ENCODE measurements at places on chromosomes 12 and 14. TPM values are rescaled to one million over a fixed set of nuclear protein-coding genes. Genes with fewer than 3 reads are reported as not detected.
A peak's percentile ranks its signal among the peaks of the same experiment; 100 is the strongest.

GRCh38 chr12:72523754-72524153, 251.6 kb downstream of the TRHDE start:
- H3K27ac ChIP-seq: no peak overlapping the region
- no peaks in the 10 kb centered on the region for H3K27me3 ChIP-seq
- no peak for DNase-seq
- H3K4me1 ChIP-seq: no peaks in the 10 kb centered on the region

DNA sequence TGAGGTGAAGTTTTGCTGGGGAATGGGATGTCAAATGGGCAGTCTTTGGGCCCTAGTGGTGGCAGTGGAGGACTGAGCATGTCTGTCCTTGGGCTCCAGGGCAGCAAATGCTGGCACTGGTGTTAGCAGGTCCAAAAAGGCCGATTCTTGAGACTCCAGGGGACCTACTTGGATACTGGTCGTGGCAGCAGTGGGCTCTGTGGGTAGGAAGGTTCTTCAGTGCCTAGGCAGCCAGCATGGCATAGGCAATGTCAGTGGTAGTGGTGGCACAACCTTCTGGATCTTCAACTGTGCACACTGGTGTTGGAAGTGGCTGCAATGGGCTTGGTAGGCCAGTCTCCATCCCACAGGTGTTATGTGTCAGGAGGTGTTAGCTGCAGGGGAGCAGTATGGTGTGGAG, 334.7 kb upstream of the KITLG start:
- H3K27me3 ChIP-seq: no peaks in the 10 kb centered on the region
- H3K4me1 ChIP-seq: no peaks in the 10 kb centered on the region
- H3K36me3 ChIP-seq: no peaks in the 10 kb centered on the region
- H3K4me3 ChIP-seq: no peak overlapping the region
- no peak for DNase-seq
- H3K27ac ChIP-seq: no peak overlapping the region

DNA sequence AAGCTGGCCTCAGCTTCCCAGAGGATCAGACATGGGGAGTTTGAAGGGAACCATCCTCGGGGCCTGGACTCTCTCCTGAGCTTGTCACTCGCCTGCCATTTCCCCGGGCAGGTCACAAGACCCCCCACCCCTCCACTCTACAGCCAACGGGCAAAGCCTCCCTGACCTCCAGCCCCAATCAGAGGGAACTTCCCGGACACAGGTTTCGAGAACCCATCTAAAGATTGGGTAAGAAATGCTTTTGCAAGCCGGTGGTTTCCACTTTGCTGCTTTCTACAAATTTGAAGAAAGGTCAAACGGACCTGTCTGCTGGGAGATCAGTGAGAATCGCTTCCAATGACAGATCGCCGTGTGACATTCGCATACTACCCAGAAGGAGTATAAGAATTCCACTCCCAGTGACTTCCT, 89.6 kb downstream of the SCARB1 start:
- H3K4me3 ChIP-seq: peak overlapping the region; percentile 54
- peak overlapping the region; percentile 68 for H3K27ac ChIP-seq
- DNase-seq: peak; percentile 32

DNA sequence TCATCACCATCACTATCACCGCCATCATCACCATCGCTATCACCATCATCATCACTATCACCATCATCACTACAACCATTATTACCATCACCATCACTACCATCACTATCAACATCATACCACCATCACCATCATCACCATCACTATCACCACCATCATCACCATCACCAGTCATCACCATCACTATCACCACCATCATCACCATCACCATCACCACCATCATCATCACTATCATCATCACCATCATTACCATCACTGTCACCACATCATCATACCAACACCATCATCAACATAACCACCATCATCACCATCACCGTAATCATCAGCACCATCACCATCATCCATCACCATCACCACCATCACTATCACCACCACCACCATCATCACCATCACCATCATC, 213.8 kb downstream of the ALG10 start:
- no peak for DNase-seq
- H3K27me3 ChIP-seq: no peaks in the 10 kb centered on the region
- no peak overlapping the region for H3K4me3 ChIP-seq
- no peaks in the 10 kb centered on the region for H3K36me3 ChIP-seq
- no peak overlapping the region for H3K27ac ChIP-seq

GRCh38 chr12:81081726-81082125, 3.8 kb downstream of the ACSS3 start:
- no peak overlapping the region for H3K27ac ChIP-seq
- DNase-seq: no peak
- no peak overlapping the region for H3K4me3 ChIP-seq
- no peaks in the 10 kb centered on the region for H3K36me3 ChIP-seq
- H3K4me1 ChIP-seq: no peaks in the 10 kb centered on the region

DNA sequence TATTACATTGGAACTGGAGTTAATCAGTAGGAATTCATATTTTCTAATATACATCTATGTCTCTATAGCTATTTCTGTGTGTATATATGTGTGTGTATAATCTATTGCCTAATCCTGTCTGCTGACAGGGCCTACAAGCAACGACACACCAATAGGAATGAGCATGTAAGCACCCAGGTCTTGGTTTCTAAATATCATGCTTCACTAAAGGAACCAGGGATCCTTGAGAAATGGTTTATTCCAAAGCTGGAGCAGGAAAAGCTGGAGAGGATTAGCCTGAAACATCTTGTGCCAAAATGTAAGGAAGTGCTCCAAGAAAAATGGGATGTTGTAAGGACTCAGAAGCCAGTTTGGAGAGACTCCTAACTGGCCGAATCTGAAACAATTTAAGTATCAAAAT, 29.3 kb upstream of the LGALS3 start:
- H3K36me3 ChIP-seq: peaks cover 11% of the 10 kb centered on the region
- peak overlapping the region; percentile 16 for H3K27ac ChIP-seq
- H3K4me1 ChIP-seq: peaks cover 71% of the 10 kb centered on the region
- DNase-seq: no peak
- H3K4me3 ChIP-seq: no peak overlapping the region

DNA sequence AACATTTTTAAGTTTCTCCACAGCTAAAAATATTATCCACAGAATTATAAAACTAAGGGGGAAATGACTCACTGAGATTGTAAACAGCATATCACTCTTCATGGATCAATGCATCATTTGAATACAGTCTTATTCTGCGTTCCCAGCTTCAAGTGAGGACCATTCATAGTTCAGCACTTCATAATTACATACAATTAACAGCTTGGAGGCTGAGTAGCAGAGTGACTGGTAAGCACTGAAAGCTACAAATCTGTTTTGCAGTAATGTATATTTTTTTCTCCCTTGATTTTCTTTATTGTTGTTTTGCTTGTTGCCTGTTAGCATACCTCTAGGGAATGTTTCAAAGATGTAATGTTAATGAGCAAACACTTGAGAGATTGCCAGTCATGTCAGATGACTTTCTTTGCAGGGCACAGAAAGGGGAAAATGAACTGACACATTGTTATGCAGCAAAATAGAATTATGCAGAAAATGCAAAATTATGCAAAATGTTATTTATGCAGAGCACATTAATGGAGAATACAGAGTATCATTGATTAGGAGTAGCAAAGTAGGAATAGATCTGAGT, 138.6 kb downstream of the RPS29 start:
- no peaks in the 10 kb centered on the region for H3K4me1 ChIP-seq
- no peak for DNase-seq
- H3K27ac ChIP-seq: no peak overlapping the region
- H3K36me3 ChIP-seq: no peaks in the 10 kb centered on the region

- H3K4me1 ChIP-seq: peaks cover 10% of the 10 kb centered on the region
- DNase-seq: peak; percentile 46
- no peak overlapping the region for H3K27ac ChIP-seq
- H3K36me3 ChIP-seq: no peaks in the 10 kb centered on the region
- no peak overlapping the region for H3K4me3 ChIP-seq
Observed at GRCh38 chr14:34722723-34723545, 8.5 kb upstream of the CFL2 start.

- no peak for DNase-seq
- H3K27ac ChIP-seq: no peak overlapping the region
- no peak overlapping the region for H3K4me3 ChIP-seq
- no peaks in the 10 kb centered on the region for H3K36me3 ChIP-seq
Observed at GRCh38 chr14:36996133-36996856, 176.1 kb downstream of the SLC25A21 start.

DNA sequence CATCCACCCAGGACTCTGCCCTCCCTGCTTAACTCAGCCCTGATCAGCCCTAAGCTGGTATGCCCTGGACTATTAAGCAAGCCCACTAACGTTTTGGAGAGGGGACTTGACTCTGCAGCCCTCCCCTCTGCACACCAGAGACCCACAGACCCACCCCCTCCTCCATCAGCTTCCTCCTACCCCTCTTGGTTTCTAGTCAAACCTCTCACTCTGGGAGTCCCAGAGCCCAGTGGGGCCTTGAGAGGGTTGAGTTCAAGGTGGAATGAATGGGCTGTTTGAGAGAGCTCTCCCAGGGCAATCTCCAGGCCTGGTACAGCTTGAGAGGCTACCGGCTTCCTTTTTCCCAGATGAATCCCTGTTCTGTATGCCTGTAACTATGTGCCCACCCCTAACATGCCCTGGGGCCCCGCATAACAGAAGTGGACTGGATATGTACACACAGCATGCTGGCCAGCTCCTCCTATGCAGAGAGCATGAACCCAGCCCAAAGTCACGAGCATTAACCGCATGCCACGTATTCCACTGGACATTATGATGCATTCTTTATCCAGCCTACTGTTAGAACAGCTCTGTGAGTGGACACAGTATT, 43.6 kb downstream of the IRF2BPL start:
- peaks cover 19% of the 10 kb centered on the region for H3K4me1 ChIP-seq
- H3K4me3 ChIP-seq: no peak overlapping the region
- peaks cover 17% of the 10 kb centered on the region for H3K27me3 ChIP-seq
- DNase-seq: no peak
- H3K36me3 ChIP-seq: peaks cover 10% of the 10 kb centered on the region

DNA sequence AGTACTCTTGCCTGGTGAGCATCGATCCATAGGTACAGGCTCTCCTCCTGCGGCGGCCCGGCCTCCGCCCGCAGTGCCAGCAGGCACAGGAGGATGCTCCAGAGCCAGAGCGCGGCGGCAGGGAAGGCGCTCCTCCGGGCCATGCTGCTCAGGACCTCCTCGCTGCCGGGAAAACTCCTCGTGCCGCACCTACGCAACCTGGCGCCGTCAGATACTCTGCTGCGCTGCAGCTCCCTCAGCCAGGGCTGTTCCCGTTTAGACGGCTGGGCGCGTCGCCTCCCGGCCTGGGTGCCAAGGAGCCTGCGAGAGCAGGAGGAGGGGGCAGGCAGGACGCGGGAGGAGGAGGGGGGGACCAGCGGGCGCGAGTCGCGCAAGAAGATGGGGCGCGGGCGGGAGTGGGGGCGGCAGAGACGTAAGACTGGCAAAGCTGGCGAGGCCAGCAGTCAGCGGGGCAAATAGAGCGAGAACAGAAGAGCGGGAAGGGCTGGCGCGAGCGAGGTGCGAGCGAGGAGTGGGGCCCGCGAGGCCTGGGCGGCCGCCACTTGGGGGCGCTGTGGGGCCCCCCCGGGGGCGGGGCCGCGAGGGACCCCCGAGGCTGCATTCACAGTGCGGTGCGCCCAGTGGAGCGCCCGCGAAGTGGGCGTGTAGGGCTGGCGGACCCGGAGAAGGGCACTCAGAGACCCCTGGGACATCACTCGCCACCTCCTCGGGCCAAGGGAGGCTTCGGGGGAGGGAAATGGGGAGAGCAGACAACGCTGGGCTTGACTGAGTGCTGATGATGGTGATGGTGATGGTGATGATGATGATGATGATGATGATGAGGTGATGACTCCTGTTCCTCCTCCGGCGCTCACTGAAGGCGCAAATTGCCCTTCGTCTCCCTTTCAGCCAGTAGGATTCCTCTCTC, at the start of gene WIF1:
WIF1 (minus strand) TSS at position 257 of the 907 bp plus-strand sequence; CDS start at position 143, 114 bp downstream.
- peaks cover 35% of the 10 kb centered on the region for H3K27me3 ChIP-seq
- H3K4me3 ChIP-seq: no peak within 1 kb of the TSS
- DNase-seq: no peak

GRCh38 chr12:67669217-67669933, 20.8 kb downstream of the DYRK2 start:
- H3K36me3 ChIP-seq: peaks cover 23% of the 10 kb centered on the region
- H3K4me1 ChIP-seq: peaks cover 3% of the 10 kb centered on the region
- H3K27ac ChIP-seq: no peak overlapping the region
- DNase-seq: no peak
- H3K4me3 ChIP-seq: no peak overlapping the region

- DNase-seq: no peak
- no peaks in the 10 kb centered on the region for H3K27me3 ChIP-seq
- no peak overlapping the region for H3K27ac ChIP-seq
- H3K4me3 ChIP-seq: no peak overlapping the region
Observed at GRCh38 chr14:31188744-31189143, 18.8 kb downstream of the HECTD1 start.

DNA sequence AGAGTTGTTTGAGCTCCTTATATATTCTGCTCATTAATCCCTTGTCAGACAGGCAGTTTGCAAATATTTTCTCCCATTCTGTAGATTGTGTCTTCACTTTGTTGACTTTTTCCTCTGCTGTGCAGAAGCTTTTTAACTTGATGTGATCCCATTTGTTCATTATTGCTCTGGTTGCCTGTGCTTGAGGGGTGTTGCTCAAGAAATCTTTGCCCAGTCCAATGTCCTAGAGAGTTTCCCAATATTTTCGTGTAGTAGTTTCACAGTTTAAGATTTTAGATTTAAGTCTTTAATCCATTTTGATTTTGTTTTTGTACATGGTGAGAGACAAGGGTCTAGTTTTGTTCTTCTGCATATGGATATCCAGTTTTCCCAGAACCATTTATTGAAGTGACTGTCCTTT, 19.8 kb downstream of the ABCC9 start:
- H3K4me1 ChIP-seq: no peaks in the 10 kb centered on the region
- peaks cover 5% of the 10 kb centered on the region for H3K27me3 ChIP-seq
- H3K4me3 ChIP-seq: no peak overlapping the region
- no peak for DNase-seq
- no peak overlapping the region for H3K27ac ChIP-seq

- H3K4me1 ChIP-seq: no peaks in the 10 kb centered on the region
- H3K36me3 ChIP-seq: no peaks in the 10 kb centered on the region
- no peak overlapping the region for H3K4me3 ChIP-seq
- no peak overlapping the region for H3K27ac ChIP-seq
- DNase-seq: no peak
Observed at GRCh38 chr12:79187032-79187431, 322.5 kb downstream of the SYT1 start.

GRCh38 chr14:100779691-100780080, 46.2 kb upstream of the MEG3 start:
- no peaks in the 10 kb centered on the region for H3K4me1 ChIP-seq
- H3K4me3 ChIP-seq: no peak overlapping the region
- no peaks in the 10 kb centered on the region for H3K27me3 ChIP-seq
- H3K36me3 ChIP-seq: no peaks in the 10 kb centered on the region
- DNase-seq: peak; percentile 5
- H3K27ac ChIP-seq: no peak overlapping the region

The ZNF605 gene
- total RNA-seq: 7.9 TPM

DNA sequence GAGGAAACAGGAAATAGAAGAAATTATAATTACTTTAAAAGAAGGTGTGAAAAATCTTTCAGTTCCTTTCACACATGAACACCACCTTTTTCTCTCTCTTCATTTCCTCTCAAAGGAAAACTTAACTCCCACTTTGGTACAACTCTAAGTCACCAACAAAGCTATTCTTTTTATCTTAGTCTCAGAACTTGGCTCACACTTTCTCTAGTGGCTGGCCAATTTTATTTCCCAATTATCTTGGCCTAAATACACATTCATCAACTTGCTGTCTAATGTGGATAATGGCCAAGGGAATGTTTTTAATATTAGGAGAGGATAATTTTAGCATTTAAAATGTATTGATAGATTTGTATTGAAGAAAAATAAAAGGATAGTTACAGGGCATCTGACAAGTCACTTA, 64.5 kb upstream of the NAV3 start:
- H3K27ac ChIP-seq: no peak overlapping the region
- no peaks in the 10 kb centered on the region for H3K36me3 ChIP-seq
- H3K4me1 ChIP-seq: no peaks in the 10 kb centered on the region
- H3K4me3 ChIP-seq: no peak overlapping the region
- no peaks in the 10 kb centered on the region for H3K27me3 ChIP-seq
- no peak for DNase-seq

The LTBR gene
- total RNA-seq: 0.40 TPM

Data from activated CD4-positive, alpha-beta memory T cell treated with anti-CD3 and anti-CD28 coated beads, Interleukin-2, amount 10 ng/mL, durations not matched to agents 7 days and 5 days (primary cell).